ENCODE measurements at places on chromosomes 2 and 18.

- no peak for DNase-seq
These were observed 88.5 kb downstream of the RIF1 start for GRCh38 chr2:151498178-151498577.

GRCh38 chr18:34345738-34346137, 121.0 kb upstream of the NOL4 start:
- DNase-seq: no peak

- DNase-seq: no peak
These were observed 32.3 kb upstream of the XDH start for GRCh38 chr2:31446848-31447247.

- no peak for DNase-seq
These were observed 48.5 kb upstream of the LOXHD1 start for GRCh38 chr18:46705521-46705920.

DNA sequence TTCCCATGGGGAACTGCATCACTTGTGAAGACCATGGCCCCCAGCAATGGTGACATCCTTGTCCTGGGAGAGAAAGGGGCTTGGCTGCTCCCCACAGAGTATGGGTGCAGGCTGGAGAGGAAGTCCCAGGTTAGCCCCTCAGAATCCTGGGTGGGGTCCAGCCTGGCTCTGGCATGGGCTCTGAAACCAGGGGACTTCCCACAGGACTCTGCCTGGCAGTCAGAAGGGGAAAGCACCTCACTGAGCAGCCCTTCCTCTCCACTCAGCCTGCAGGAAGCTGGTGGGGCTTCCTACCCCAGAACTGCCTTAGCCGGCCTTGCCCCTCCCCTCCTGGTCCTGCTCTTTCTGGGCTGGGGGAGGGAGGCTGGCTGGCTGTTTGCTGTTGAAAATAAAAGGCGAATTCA, 3.7 kb downstream of the NEURL3 start:
- no peak for DNase-seq

GRCh38 chr18:2716394-2717326, 61.1 kb downstream of the SMCHD1 start:
- no peak for DNase-seq

DNA sequence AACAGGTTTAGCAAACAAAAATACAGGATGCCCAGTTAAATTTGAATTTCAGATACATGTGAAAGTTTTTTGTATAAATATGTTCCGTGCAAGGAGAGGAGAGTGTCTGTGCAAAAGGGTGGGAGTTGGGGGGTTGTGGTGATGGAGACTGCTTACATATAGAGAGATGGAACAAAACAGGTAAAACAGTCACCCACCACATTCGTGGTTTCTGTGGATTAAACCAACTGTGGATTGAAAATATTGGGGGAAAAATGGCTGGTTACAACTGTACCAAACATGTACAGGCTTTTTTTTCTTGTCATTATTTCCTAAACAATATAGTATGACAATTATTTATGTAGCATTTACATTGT, 245.7 kb downstream of the TNS1 start:
- no peak for DNase-seq

GRCh38 chr2:25420820-25421237, 79.1 kb upstream of the DNMT3A start:
- no peak for DNase-seq

GRCh38 chr2:197079832-197080555, 153.5 kb upstream of the PGAP1 start:
- no peak for DNase-seq

- DNase-seq: no peak
These were observed 24.1 kb upstream of the CHRNA1 start for GRCh38 chr2:174788291-174788929.

- DNase-seq: no peak
These were observed 453.7 kb downstream of the SLC4A3 start for GRCh38 chr2:220081171-220081570.

DNA sequence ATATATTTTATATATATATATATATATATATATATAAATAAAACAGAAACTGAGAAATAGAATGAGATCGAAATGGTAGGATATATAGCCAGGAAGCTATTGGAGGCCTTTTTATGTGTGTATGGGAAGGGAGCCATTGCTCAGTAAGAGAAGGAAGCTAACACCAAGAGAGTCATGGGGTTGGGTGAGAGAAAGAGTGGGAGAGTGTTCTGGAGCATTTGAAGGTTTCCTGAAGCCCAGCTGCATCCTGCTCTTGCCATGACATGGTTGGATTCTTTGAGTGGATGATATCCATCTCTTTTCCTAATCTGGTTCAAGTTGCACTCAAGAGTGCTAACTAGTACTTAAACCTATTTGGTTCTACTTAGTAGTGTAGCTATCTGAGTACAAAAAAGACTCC, 282.3 kb downstream of the DYSF start:
- DNase-seq: no peak

Measured in epithelial cell of proximal tubule (primary cell).